ENCODE measurements at places on chromosomes 7 and 10. TPM values are rescaled to one million over a fixed set of nuclear protein-coding genes. Genes with fewer than 3 reads are reported as not detected.
A peak's percentile ranks its signal among the peaks of the same experiment; 100 is the strongest.

DNA sequence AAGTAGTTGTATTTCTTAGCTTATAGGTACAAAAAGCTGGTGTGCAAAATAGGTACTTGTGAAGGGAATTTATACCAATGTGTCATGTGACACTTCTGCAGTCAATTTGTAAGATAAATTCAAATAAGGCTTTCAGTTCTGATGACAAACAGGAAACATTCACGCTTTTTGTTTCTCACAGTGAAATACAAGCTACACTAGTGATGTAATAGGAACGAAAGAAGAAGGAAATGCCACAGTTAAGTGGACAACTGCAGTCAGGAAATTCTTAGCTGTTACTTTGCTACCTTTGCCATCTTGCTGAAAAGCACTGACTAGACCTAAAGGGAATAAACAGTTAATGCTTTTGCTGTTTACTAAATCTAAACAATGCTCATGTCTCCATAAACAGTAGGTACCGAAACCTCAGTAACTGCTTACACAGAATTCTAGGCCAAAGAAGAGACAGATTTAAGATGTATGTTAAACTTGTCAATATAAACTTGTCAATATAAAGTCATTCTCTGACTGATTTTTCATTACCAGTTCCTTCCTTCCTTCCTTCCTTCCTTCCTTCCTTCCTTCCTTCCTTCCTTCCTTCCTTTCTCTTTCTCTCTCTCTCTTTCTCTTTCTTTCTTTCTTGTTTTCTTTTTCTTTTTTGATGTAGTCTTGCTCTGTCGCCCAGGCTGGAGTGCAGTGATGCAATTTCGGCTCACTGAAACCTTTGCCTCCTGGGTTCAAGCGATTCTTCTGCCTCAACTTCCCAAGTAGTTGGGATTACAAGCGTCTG is 10.1 kb downstream of the OTUD1 start:
- no peak for DNase-seq

DNA sequence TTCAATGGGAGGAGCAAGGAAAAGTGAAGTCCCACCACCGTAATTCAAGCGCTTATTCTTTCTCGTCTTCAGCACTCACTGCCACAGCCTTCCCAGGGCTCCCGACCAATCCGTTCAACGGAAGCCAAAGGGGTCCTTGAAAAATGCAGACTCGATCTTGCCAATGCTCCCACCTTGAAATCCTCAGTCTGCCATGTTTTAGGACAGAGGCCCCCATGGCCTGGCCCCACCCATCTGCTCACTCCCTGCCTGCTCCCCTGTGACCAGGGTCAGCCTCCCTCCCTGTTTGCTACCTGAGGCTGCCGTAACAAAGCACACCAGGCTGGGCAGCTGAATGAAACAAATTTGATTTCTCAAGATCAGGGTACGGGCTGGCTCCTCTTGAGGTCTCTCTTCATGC is 3.0 kb upstream of the DNAAF5 start:
- no peak for DNase-seq

- no peak for DNase-seq
Observed at GRCh38 chr7:70156057-70156456, 557.8 kb downstream of the AUTS2 start.

GRCh38 chr7:101126651-101127459 is at the start of gene SERPINE1:
Gene SERPINE1 (plus strand): TSS chr7:101127104. CDS start chr7:101128394, 1,290 bp downstream.
- peak; percentile 95 for DNase-seq

DNA sequence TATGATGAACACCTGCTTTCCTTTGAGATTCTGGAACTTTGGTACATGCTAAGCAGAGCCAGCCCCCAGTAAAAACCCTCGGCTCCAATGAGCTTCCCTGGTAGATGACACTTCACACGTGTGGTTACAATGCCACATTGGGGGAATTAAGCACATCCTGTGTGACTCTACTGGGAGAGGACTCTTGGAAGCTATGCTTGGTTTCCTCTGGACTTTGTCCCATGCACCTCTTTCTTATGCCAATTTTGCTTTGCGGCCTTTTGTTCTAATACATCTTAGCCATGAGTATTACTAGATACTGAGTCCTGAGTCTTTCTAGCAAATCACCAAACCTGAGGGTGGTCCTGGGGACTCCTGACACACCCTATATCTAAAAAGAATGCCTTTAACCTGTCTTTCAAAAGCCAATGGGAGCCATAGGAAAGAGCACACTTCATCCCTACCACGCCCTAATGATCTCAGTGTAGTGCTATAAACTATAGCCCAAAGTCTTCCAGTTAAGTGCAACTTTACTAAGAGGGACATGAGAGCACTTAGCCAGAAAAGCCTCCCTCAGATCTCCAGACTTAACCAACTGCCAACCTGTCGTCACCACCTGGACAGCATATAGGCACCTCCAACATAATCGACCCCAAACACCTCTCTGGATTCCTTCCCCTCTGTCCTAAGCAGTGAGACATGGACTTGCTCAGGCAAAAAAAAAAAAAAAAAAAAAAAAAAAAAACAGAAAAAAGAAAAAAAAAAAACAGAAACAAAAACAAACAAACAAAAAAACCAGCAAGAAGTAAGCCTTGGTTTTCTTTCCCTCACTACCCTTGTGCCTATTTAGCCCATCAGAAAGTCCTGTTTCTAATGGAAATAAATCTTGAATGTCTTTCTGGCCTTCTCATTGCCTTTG is 37.4 kb downstream of the CCDC6 start:
- DNase-seq, result no peak

GRCh38 chr7:714251-714671 is 12.2 kb upstream of the DNAAF5 start:
- no peak for DNase-seq

The PLEKHS1 gene
- not detected for total RNA-seq

DNA sequence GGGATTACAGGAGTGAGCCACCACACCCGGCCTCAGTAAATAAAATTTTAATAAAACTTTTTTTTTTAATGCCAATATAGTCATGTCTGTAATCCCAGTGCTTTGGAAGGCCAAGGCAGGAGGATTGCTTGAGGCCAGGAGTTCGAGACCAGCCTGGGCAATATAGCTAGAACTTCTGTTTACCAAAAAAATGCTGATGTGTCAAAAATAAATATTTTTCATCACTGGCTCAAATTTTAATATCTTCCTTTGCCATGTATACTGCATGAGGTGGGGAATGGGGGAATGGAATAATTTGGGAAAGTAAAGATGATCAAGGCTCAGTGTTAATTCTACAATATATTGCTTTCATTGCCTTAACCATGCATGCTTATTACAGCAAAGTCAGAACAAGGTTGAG is 10.7 kb upstream of the RHBDD2 start:
- no peak for DNase-seq

DNA sequence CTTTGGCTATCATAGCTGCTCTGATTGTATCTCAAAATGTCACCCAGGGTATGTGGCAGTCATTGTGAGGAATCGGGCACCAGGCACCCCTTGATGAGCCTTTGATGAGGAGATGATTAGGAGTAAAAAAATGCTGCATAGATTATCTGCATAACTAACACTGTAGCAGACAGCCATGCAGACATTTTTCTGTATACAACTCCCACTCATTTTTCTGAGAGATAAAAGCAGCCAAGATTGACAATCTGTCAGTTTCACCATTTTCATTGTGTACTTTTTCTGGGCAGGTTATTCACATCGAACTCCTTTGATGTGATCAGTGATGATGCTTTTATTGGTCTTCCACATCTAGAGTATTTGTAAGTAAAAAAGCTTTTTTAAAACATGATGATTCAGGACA is 19.4 kb downstream of the LGI1 start:
- no peak for DNase-seq

The PON3 gene
- 0.99 TPM for total RNA-seq

The KLHDC10 gene
- total RNA-seq, result 28.5 TPM

DNA sequence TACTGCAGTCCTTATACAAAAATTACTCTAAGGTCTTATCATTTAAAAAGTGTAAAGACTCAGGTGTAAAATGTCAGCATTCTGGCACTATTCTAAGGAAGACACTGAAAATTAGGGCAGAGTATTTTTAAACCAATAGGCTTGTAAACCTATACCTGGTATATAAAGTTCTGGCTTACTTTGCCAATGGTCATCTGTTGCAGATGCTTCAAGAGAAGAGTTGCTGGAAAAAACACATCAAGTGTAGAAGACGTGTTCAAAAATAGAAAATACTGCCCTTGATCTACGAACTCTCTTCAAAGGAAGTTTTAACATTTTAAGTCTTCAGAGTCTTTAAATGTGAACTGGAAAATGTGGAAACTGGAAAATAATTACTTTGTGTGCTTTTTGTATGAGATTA is 23.9 kb downstream of the NT5C3A start:
- no peak for DNase-seq

DNA sequence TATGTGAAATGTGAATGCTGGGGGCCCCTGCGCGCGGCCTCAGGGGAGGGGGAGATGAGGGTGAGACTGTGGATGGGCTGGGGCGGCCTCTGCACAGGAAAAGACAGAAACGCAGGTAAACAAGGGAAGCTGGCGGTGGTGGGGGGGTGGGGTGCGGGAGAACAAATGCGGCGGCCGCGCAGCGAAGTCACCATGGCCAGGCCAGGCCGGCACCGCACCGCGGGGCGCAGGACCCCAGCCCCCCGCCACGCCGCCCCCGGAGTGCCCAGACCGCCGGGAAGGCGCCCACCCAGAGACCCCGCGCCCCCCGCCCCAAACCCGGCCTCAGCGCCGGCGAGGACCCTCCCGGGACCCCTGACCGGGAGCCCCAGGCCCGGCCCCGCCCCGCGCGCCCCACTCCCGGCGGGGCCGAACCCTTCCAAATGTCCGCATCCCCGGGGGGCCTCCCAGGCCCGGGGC is 14.5 kb upstream of the DNAAF5 start:
- DNase-seq, result no peak

The RNF133 gene
- 0.15 TPM for total RNA-seq

DNA sequence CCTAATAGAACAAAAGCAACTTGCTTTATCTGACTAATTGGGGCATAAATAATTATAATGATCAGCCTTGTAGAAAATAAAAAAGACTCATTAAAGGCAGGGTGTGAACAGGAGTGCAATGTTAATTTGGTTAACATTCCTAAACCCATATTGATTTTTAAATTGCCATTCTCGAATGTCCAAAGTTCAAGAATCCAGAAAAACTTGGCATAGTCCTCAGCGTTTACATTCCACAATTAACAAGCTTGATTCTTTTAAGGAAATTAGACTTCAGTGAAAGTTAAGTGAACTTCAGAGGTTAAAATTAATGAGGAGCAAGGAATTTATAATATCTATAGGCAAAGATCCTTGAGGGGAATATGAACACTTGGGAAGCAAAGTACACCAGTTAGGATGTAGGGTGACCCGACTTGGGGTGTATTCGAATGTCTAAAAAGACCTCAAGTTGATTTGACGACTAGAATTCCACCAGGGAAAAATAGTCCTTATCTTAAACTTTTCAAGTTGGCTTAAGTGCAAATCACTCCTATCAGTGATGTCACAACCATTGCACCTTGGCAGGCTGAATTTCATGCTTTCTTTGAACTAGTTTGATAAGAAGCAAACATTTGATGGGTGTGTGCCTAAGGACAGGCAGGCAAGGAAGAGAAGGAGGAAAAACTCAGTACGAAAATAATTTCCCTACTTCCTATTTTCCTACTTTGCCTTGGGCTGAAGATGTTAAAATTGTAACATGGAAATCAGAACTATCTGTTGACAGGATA is 830.4 kb upstream of the COBL start:
- no peak for DNase-seq

GRCh38 chr7:17528636-17529035 is 230.2 kb downstream of the AHR start:
- DNase-seq, result no peak

Measured in left cardiac atrium (tissue), 4 donors.